Activated CD4-positive, alpha-beta T cell treated with anti-CD3 and anti-CD28 coated beads, Interleukin-2, amount 50 U/mL, for 4 hours (primary cell): ENCODE measurements at places on chromosomes 3 and 15.

DNA sequence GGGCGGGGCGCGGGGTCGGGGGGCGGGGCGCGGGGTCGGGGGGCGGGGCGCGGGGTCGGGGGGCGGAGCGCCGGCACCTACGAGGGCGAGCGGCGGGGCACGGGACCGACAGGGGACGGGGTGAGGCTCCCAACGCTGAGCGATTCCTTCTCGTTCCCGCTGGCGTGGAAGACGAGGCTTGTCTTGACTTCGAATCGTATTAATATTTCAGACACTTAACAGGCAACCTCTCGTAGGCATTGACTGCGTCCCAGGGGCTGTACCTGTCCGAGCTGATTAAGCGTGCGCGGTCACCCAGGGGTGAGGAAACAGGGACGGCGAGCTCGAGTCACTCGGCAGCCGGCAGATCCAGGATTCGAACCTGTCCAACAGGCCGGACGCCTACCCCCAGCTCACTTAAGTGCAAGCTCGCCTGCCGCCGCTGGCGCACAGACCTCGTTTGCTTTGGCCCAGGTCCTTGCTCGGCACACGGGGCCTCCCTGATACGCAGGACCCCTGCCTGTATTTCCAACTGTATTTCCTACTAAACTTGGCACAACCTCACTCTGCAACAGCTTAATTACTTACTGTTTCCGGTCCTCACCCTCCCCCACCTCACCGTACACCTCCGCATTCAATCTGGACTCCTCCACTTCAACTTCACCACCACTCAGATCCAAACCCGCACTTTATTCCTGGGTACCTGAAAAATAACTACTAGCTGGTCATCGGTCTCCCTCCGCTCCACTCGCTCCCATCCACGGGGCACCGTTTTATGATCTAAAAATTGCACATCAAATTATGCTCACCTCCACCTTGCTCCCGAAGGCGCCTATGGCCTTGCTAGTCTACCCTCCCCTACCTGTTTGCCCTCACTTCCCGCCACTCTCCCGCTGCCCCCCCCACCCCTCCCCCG is 722 bp upstream of the ZXDC start:
- no peak for DNase-seq

- DNase-seq: no peak
Observed at GRCh38 chr3:57652203-57652602, 40.7 kb downstream of the DENND6A start.

- DNase-seq: no peak
Observed at GRCh38 chr15:89446255-89446891, 50.0 kb downstream of the RHCG start.

DNA sequence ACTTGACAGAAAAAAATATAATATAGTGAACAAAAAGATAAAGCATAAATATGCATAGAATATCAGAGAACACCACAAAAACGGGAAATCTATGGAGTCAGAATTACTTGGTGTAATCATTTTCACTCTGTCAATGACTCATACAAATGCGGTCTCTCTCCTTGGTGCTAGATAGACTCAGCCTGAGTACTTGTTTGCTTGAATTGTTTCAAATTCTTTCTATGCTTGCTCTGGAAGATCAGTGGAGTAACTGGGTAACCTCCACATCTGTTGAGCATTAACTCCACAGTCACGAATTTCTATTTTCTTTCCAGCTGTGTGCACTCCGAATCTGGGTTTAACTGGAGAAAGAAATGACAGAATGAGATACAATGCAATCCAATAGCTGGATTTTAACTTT is 760.4 kb downstream of the ZPLD1 start:
- no peak for DNase-seq

GRCh38 chr3:171996178-171996817 is 43.1 kb upstream of the FNDC3B start:
- no peak for DNase-seq

- no peak for DNase-seq
Observed at GRCh38 chr3:151276038-151276686, 2.2 kb downstream of the P2RY14 start.

- no peak for DNase-seq
Observed at GRCh38 chr3:174068035-174068434, 670.5 kb downstream of the NLGN1 start.
